Stimulated activated CD8-positive, alpha-beta memory T cell treated with anti-CD3 and anti-CD28 coated beads, Interleukin-4, amount 100 ng/mL, for 1 hour (primary cell): ENCODE measurements at places on chromosomes 5 and 9.

DNA sequence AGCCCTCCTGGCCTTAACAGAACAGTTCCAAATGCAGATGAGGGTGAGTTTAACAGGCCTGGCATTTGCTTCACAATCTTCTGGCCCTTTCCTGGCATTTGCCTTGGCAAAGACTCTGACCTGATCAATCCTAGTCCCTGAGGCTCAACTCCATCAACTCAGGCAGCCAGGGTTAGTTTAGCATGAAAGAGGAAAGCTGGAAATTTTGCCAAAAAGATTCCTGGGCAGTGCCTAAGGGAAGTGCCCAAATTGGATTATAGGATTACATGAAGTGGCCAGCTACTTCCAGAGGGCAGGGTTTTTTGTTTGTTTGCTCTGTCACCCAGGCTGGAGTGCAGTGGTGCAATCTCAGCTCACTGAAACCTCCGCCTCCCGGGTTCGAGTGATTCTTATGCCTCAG lies 36.8 kb downstream of the PCDHAC2 start:
- DNase-seq = no peak

GRCh38 chr5:95808686-95809413 lies 13.7 kb downstream of the GLRX start:
- DNase-seq = peak; percentile 38

DNA sequence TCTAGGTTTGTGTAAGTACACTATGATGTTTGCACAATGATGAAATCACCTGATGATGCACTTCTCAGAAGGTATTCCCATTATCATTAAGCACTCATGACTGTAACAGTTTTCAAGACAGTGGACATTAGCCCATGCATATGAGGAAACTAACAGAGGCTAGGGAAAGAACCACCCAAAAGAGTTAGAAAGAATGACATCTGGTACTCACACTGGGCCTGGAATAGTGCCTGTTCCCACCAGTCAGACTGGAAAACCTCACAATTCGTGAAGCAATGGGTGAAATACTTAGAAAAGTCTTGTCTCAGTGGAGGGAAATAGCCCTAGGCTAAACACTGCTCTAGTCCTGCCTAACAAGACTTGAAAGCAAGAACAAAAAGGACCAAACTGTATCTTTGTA lies 117.4 kb upstream of the GDNF start:
- DNase-seq = no peak

GRCh38 chr9:136114610-136115009 lies 4.1 kb downstream of the TMEM250 start:
- no peak for DNase-seq

GRCh38 chr5:1485579-1486118 lies 38.1 kb downstream of the LPCAT1 start:
- no peak for DNase-seq

- no peak for DNase-seq
Observed at GRCh38 chr9:134595014-134595413, 46.6 kb upstream of the COL5A1 start.

DNA sequence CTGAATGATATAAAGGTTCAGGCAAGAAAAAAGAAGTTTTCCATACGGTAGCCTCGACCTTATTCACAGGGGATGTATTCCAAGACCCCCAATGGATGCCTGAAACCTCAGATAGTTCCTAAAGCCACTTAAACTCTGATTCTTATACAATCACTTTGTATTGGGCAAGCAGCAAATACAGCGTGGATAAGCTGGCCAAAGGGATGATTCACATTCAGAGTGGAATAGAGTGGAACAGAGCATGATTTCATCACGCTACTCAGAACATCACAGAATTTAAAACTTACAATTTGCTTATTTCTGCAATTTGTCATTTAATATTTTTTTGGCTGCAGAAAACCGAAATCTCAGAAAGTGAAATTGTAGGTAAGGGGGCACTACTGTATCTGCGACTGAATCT lies 40.5 kb upstream of the CDH18 start:
- DNase-seq = no peak

DNA sequence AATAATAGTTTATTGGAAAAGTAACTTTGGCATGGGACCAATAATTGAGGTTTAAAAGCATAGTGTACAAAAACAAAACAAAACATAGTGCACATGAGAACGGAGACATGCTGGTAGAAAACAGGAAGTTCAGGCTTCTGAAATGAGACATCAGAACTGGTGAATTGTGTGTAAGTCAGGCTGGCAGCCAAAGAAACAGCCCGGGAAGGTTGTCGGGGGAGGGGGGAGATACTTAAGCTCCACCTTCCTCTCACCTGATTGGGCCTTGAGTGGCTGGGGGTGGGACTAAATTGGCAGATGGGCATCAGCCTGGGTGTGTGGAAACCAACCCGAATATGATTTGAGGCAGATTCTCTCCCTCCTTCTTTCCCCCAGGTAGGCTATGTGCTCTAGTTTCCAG lies 256.3 kb downstream of the SMARCA2 start:
- no peak for DNase-seq

DNA sequence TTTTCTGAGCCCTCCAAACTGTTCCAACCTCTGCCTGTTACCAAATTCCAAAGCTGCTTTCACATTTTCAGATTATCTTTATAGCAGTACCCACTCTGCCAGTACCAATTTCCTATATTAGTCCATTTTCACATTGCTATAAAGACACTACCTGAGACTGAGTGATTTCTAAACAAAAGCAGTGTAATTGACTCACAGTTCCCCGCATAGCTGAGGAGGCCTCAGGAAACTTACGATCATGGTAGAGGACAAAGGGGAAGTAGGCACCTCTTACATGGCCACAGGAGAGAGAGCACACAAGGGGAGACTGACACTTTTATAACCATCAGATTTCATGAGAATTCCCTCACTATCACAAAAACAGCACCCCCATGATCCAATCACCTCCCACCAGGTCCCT lies 105.0 kb downstream of the DTWD2 start:
- DNase-seq = no peak

- no peak for DNase-seq
Observed at GRCh38 chr5:133381571-133382365, 230.6 kb downstream of the FSTL4 start.

DNA sequence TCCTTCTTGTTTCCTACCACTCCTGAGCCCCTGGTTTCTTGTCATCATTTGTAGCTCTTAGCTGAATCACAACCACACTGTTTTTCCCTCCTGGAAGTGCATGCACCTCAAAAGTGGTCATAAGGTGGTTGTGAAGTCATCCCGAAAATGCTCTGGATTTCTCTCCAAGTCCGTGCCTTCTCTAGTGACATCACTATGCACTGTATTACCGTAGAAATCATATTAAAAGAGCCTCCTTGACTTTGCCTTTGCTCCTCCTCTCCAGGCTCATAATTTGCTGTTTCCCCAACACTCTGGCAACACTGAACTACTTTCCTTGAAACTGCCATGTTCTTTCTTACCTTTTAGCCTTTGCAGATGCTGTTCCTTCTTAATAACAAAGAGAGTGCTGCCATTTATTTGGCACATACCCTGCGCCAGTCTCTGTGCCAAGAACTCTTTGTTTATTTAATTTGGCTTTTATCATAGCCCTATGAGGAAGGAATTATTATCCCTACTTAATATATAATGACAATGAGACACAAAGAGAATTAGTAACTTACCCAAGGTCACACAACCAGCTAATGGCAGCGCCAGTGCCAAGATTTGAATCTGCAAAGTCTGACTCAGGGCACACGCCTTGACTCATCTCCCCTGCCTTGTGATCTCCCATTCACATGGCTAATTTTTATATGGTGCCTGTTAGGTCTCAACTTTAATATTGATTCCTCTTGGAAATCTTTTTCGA lies 115.4 kb downstream of the KIF4B start:
- DNase-seq = no peak

DNA sequence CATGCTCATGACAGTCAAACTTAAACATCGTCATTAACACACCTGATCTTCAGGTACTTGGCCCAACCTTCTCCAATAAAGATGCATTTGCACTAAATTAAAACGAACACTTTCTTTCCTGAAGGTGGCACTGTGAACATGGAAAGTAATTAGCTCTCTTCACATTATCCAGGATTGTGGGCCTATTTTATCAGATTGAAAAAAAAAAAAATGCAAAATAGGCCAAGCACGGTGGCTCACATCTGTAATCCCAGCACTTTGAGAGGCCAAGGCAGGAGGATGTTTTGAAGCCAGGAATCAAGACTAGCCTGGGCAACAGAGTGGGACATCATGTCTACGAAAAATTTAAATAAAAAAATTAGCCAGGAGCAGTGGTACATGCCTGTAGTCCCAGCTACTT lies 14.4 kb upstream of the CDC20B start:
- no peak for DNase-seq

DNA sequence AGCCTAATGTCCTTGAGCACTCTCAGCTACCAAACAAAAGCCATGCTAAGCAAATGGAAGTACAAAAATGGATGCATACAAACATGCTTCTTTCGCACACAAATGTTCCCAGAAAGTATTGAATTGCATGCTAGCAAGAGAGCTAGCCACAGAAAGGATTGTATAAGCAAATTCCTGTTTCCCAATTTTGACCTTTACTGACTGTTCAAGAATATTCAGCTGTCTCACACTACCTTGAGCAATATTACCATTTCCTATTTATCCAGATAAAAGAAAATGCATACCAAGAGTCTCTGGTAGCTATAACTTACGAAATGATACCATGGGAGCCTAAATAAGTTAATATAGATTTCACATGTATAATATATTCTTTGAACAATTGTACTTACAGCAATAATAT lies 264.6 kb downstream of the TMEM167A start:
- no peak for DNase-seq

DNA sequence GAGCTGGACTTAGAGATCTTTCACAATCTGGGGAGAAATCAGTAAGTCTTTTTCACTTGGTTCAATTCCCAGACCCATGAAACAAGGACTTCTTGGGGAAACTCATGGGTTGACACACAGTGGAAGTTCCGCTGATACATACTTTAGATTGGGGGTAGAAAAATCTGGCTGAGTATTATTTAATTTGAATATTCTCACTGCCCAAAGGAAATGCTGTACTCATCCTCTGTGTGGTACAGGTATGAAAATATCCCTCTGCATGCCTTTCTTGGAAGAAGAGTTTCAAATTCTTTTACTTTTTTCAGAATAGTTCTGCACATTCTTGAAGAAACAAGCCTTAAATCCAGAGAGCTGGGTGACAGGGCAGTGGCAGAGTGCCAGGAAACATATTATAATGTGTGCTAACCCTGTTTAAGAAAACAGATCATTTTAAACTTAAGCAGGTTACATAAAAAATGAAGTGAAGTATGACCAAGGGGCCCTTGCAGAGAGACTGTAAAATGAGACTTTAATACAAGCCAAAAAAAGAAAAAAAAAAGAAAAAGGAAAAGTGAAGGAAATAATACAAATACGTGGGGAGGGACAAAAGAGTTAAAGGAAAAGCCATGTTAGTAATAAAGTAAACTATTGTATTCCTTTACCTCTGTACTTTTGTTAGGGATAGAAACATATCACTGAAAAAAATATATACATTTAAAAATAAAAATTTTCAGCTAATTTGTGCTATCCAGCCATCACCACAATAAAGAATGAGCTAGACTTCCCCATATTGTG lies 173.4 kb upstream of the NR3C1 start:
- no peak for DNase-seq

GRCh38 chr9:97704851-97705250 lies 7.7 kb upstream of the XPA start:
- DNase-seq = no peak

DNA sequence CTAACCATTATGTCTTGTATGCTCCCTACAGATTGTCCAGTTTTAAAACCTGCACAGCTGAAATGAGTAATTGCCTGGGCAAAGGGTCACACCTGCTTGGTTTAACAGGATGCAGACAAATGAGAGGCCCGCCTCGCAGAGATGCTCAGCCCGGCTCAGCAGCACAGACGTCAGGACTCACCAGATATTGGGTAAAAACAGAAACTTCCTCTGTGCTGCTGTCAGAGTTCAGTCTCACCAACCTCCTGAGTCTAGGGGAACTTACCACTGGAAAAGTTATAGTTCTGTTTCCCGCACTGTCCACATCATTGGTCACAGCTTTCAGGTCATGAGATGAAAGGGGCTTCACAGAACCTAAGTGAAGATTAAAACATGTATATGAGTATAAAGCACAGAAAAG lies 152.5 kb downstream of the ESM1 start:
- no peak for DNase-seq

DNA sequence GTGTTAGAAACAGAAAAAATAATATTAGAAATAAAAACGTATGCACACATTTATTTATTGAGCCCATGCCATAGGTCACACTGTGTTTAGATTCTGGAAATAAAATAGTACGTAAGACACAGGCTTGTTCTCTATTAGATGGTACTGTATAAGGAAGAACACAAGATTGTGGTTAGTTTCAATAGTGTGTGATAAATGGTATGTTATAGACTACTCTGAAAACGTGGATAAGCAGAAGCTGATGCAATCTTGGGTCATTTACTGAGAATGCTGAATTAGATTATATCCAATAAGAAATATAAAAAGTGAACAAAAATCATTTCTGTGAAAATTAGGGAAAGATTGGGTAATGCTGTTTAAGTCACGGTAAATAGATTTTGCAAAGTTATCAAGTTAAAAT lies 1456.4 kb upstream of the ACO1 start:
- no peak for DNase-seq

- no peak for DNase-seq
Observed at GRCh38 chr5:149206524-149207141, 65.0 kb upstream of the AFAP1L1 start.

DNA sequence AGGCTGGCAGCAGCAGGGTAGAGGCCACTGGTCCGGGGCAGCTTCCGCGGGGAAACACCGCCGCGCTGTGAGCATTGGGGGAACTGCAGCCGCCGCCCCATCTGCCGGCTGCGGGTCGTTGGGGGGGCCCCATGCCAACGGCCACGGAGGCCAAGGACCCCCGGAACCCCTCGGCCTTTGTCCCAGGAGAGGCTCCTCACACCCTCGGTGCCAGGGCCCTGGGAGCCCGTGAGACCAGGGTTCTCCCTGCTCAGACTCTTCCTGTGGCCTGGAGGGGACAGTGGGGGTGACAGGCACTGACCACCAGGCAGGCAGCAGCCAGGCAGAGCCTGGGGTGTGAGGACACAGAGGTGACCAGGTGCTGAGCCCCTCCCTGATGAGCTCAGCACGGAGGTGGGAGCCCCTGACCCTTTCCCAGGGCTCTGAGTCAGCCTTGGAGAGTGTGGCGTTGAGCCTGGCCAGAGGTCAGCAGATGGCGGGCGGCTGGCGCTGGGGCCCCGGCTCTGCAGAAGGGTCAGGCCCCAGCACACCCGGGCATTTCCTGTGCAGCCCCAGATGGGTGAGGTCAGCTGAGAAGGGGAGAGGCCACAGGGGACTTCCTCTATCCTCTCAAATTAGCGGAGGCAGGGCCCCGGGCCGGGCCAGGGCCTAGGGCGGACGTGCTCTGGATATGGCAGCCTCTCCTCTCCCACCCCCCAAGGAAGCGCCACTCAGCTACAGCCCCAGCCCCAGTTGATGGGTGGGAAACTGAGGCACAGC lies 17.9 kb upstream of the EGFL7 start:
- peak; percentile 41 for DNase-seq

DNA sequence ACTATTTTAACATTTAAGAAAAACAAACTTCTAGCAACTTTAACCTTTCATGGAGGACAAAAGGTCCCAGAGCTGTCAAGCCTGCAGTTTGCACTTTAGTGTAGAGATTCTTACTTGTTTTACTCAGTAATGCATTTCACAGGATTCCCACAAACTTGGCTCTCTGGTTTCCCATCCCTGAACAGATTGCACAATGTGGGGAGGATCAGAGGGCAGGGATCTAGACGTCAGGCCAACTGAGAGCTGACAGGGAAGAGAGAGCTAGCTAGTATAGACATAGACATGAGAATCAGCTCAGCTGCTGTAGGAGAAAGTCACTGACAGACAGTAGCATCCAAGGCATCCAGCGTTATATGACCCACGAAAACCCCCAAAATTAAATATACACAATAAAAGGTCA lies 20.9 kb upstream of the BNIP1 start:
- DNase-seq = no peak
